ENCODE measurements at places on chromosomes 1 and 21.
A peak's percentile ranks its signal among the peaks of the same experiment; 100 is the strongest.

DNA sequence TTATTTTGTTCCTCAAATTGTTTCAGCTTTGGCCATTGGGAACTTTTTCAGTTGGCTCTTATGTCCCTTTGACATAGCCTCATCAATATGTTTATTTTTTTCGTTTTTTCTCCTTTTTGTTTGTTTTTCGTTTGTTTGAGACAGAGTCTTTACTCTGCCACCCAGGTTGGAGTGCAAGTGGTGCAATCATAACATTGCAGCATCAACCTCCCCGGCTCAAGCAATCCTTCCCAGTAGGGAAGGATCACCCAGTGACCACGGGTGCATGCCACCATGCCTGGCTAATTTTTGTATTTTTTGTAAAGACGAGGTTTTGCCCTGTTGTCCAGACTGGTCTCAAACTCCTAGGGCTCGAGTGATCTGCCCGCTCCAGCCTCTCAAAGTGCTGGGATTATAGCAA is 8.1 kb downstream of the POLR3GL start:
- no peak for DNase-seq

DNA sequence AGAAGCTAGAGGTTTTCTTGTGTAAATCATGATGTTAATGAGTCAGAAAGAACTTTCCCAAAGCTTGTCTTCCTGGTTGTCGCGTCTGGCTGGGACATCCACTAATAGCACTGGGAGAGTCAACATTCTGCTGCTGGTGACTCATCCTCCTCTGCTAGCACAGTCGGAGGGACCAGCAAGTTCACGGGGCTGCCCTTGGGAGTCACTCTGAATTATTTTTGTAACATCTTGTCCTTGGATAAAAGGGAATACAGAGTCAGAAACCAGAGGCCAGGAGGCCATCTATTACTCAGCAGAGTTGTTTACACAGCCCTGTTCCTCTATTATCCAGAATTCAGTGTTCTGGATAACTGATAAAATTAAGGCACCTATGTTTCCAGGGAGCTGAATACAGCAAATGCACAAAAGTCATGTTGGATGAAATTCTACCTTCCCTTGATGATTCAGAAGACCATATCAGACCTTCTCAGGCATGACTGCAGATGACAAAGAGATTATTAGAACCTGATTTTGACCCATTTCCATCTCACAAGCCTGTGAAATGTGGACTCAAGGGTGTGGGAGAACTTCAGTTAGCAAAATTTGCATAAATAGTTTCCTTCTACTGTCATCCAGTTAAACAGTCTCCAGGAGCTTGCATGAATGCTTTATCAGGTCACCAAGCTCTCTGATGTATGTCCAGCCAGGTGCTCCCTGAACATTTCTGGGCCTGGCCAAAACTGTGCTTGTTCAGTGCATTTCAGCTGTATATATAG is 68.1 kb downstream of the JAK1 start:
- peak; percentile 56 for DNase-seq

GRCh38 chr1:155060736-155061135 is 2.8 kb upstream of the EFNA4 start:
- DNase-seq = no peak

- DNase-seq = peak; percentile 65
Measured at GRCh38 chr1:181485287-181486097, 2.2 kb downstream of the CACNA1E start.

DNA sequence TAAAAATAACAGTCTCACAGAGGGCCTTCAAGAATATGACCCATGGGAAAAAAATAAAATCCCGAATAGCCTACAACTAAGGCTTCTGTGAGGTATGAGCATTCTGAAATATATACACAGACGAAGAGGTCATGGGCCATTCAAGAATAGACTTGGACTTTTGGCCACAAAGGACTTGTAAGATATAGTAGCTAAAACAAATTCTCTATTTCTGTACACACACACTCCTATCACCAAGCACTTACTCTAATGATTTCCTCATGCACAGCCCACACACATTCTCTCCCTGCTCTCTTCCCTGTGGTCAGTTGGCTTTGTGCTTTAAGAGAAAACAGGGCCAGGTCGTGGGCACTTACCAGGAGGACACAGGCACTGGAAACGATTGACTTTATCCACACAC is 69.7 kb upstream of the ADAM30 start:
- no peak for DNase-seq

DNA sequence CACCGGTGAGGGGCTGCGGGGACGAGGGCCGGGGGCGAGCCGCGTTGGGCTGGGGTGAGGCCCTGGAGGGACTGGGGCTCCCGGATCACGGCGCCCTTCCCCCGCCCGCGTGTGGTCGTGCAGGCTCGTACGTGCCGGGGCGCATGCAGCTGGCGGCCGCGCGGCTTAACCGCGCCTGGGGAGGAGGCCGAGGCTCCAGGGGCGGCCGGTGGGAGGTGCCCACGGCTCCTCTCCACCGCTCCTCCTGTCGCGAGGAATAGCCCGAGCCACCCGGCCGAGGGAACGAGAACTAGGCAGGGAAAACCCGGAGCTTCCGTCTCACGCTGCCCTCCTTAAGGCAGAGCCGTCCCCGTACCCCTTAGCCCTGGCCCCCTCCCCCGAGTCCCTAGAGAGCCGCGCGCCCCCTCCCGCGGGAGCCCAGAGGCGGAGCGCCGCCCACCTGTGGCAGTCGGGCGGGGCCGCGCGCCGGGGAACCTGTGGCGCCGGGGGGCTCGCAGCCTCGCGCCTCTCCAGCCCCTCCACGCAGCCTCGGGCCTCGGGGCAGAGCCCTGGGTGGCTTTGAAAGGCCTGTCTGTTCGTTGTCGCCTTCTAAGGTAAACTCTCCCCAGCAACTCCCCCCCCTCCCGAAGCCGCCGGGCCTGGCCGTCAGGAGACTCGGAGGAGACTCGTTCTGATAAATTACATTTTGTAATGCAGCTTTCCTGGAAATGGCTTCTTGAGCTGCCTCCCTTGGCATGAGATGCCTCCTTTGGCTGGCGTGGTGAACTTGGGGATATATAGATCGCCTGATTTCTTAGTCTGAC is 746 bp downstream of the AK4 start:
- peak; percentile 74 for DNase-seq

- DNase-seq = peak; percentile 8
Measured at GRCh38 chr21:45541221-45542039, 810 bp downstream of the SLC19A1 start.

GRCh38 chr1:225896937-225897549 is 8.1 kb upstream of the LEFTY1 start:
- DNase-seq = no peak
